Fibroblast of mammary gland (primary cell): ENCODE measurements at places on chromosomes 2 and 18.

DNA sequence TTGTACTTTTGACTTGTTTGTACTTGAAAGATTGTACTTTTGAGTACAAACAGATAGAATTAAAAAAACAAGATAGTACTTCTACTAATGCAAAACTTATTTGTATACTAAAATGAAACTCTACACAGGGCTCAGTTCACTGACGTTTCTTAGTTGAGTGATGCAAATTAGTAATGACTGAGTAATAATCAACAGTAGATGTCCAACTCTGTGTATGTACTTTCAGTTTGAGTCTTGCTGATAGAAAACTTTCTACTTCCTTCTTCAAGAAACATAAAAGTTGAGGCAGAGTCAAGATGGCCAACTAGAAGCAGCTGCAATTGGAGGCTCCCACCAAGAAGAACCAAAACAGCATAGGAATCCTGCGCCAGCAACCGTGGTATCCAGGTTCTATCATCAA lies 585.0 kb downstream of the NR4A2 start:
- DNase-seq: no peak

GRCh38 chr2:191115804-191116203 lies 35.0 kb downstream of the STAT4 start:
- DNase-seq: peak; percentile 9

DNA sequence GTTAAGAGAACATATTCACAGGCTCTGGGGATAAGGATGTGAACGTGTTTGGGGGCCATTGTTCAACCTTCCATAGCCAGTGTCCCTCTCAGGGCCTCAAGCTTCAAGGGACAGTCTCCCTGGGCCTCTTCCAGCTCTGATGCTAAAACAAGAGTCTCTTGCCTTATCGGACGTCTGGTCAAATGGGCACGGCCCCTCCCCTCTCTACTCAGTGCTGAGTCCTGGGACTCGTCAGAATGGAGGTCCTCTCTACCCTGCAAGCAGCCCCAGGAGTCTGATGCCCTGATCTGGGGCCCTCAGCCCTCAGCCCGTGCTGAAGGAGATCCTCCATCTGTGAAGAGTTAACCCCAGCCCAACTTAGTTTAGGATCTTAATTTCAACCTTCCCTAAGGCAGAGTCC lies 198.2 kb downstream of the ZFP36L2 start:
- DNase-seq: no peak

- DNase-seq: no peak
Observed at GRCh38 chr2:44615950-44616518, 254.3 kb downstream of the CAMKMT start.

DNA sequence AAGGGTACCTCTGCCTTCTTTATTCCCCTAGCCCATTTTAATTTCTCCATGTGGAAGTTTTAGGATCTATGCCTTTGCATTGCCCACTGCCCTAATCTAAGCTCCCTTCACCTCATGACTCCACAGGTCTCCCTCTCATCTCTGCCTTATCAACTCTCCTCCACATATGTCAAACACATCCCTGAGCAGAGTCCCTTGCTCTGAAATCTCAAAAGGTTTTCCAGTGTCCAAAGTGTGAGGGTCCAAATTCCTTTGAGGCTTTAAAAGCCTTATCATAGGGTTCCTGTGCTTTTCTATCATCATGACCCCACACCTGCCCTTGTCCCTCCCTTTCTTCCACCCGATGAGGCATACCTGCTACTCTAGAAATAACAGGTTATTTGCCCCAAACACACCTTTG lies 38.6 kb downstream of the SLC4A1AP start:
- DNase-seq: no peak

DNA sequence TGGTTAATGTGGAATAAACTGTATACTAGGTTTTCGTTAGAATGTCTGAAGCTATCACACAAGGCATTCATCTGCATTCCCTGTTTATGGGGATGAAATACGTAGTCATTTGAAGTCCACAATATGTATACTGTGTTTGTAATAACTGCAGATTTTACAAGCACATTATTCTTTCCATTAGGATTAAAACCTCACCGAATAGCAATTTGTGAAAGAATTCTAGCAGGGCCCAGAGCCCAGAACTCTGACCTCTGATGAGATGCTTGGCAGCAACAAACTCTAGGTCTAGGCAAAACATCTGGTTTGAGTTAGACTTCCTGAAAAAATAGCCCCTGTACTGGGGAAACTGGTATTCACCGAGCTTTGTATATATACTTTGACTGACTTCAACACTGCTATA lies 158.2 kb downstream of the SRBD1 start:
- peak; percentile 92 for DNase-seq

GRCh38 chr18:35875566-35875965 lies 96.9 kb upstream of the RMP24 start:
- DNase-seq: no peak

GRCh38 chr18:35998967-35999366 lies 26.5 kb downstream of the RMP24 start:
- DNase-seq: peak; percentile 25

DNA sequence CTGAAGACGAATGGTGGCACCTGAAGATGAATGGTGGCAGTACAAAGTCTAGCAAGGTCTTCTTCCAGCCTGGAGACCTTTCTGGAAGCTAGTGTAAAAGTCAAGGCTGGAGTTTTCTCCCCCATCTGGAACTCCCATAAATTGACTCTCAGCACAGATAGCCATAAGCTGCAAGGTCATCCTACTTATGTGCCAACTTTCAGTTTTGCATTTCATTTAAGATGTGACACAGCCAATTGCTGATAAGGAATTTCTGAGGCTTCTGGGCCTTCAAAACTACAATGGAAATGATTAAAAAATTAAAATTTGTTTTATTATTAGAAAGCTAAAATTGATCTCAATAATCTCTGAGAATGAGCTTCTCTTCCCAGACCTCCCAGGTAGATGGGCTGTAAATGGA lies 10.2 kb downstream of the XDH start:
- DNase-seq: no peak

GRCh38 chr18:76657911-76658470 lies 162.9 kb upstream of the ZNF516 start:
- no peak for DNase-seq

DNA sequence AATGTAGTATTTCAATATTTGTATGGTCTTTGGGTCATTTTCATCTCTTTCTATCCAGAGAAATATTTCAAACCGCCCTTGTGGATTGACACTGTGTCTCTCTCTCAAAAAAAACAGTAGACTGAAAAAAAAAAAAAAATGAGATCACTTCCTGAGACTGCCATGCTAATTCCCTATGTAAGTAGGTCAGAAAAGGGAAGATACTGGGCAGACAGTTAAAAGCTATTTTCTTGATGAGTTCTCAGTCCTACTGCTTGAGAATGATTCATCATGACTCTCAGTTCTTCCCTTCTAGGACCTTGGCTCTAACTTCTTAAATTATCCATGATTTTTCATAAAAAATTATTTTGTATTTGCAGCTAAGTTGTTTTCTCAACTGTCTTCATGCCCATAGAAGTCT lies 672.3 kb upstream of the REG3G start:
- no peak for DNase-seq

GRCh38 chr2:58871469-58872142 lies 630.5 kb upstream of the FANCL start:
- DNase-seq: no peak

- no peak for DNase-seq
Observed at GRCh38 chr2:179613299-179613651, 248.1 kb downstream of the ZNF385B start.

DNA sequence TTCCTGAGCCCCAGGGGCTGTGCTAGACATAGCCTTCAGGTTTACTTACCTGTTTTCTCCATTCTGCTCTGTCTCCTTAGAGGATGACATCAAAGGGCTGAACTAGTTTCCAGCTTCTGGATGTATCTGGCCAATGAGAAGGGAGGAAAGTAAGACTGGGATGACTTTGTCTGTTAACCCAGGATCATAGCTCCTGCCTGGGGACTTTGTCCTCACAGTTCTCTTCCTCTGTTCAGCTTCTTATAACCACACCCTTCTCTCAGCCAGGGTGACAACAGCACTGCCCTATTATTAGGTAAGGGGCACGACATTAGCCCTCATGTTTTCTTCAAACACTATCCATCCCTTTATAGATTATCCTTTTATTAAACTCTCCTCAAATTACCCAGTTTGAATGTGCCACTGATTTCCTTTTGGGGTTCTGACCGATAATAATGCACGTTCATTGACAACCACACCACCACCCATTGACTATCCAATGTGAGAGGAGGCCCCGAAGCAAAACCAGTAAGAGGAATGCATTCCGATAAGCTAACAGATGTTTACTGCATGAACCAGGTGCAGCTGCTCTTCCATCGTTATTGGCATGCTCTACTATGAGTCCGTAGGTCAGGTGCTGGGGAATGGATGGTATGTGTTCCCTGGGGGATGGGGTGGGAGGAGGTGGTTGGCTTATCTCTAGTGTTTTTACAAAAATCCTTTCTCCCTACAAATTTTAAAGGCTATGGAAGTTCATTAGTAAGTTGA lies 23.5 kb downstream of the TSN start:
- DNase-seq: no peak

- peak; percentile 53 for DNase-seq
Observed at GRCh38 chr2:86078774-86079545, 26.7 kb downstream of the POLR1A start.

GRCh38 chr2:142562900-142563299 lies 314.6 kb upstream of the KYNU start:
- DNase-seq: no peak

DNA sequence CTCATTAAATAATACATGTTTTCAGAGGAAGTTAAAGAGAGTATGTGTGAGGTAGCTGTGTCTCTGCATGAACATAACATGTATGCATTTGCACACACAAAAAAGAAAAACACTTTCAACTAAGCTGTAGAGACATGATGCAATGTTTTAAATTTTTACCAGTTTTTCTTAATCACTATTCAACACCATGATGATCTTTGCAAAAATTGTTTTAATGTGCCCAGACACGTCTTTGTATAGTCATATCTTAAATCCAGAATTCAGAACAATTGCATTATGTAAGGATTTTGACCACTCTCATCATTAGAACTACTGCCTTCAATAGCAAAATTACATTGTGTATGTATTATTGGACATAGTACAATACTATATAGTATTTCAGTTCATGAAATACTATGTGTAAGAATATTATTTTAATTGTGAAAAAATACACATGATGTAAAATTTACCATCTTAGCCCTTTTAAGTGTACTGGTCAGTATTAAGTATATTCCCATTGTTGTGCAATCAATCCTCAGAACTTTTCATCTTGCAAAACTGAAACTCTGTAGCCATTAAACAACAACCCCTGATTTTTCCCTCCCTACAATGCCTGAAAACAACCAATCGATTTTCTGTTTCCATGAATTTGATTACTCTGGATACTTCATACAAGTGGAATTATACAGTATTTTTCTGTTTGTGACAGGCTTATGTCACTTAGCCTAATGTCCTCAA lies 104.5 kb upstream of the ACVR2A start:
- no peak for DNase-seq

DNA sequence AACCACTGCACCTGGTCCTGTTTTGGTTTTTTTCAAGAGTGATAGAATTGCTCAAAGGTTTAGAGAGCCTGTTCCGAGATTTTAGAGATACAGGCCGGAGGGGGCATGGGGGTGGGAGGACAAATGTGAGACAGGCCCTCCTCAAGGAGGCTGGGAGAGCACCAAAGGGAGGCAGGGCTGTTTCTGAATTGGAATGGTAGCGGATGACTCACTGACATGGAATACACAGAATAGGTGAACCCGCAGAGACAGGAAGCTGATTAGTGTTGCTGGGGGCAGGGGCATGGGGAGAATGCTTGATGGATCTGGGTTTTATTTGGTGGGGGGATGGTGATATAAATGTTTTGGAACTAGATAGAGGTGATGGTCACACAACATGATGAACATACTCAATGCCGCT lies 111.0 kb upstream of the MGAT5 start:
- peak; percentile 38 for DNase-seq

DNA sequence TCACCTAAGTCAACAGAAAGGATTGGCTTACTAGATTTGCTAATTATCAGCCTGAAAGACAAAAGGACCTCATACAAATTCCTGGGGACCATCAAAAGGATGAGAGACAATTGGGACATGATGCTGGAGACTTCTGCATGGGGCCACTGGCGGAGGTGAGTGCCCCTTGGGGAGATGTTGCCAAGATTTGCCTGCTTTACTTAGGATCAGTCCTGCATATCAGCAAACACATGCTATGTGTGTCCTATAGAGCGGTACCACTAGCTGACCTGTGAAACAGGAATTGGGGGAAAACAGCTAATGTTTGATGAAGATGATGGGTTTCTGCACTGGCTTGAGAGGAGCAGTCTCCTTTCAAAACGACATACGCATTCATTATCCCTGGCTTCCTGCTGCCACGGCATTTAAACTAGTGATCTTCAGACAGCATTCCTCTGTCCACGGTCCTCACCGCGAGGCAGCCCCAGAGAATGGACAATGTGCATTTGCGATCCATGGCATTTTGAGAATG lies 104.2 kb downstream of the TGIF1 start:
- no peak for DNase-seq

GRCh38 chr2:5691985-5692529 lies at the start of gene SOX11:
TSS of gene SOX11 (plus strand) at chr2:5692384. CDS start at chr2:5692722, 338 bp downstream.
- DNase-seq: no peak

DNA sequence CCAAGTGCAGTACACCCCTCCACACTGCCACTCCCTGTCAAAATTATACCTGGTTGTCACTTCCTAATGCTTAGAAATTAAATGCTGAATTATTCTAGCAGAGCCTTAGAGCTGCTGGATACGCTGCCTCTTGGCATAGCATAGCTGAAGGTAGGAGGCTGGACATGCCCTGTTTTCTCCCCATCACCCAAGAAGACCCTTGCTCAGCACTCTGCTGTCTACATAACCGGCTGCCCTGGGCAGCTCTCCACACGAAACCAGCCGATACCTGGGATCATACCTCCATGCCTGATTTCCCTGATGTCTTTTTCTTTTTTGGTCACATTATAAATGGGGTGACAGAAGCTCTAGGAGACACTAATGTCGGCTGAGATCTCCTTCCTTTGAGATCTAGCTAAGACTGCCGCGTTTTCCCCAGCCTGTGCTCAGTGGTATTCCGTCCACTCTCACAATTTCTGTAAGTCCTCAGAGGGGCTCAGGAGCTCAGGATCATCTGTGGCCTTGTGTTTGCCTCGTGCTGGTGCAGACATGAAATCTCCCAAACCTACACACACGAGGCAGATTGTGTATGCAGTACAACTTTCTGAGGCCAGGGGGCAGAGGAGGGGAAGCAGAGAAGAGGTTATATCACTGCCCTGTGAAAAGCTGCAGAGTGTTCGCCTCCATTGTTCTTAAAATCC lies 13.5 kb upstream of the ZAP70 start:
- peak; percentile 59 for DNase-seq

- DNase-seq: peak; percentile 48
Observed at GRCh38 chr2:41414486-41415230, 633.2 kb upstream of the PKDCC start.

DNA sequence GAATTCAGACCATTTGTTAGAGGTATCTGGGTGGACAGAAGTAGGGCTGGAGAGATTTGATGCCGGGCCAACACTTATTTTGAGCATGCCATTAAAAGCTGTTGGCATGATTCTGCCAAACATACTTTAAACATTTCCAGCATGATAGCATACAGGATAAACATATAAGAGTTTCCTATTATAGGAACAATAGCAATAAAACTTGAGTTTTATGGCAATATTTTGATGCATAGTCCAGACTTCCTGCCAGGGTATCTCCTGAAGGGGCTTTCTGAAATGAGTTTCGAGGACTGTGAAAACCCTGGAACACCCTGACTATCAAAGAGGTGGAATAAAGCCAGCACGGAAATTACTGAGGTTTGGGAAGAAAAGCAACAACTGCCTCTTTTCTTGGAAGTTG lies 1398.0 kb upstream of the NXPH2 start:
- DNase-seq: no peak

- DNase-seq: no peak
Observed at GRCh38 chr2:173874894-173875237, 90.3 kb downstream of the SP3 start.
